Suprapubic skin (tissue), 4 donors: ENCODE measurements at places on chromosomes 3 and 15. TPM values are rescaled to one million over a fixed set of nuclear protein-coding genes. Genes with fewer than 3 reads are reported as not detected.
A peak's percentile ranks its signal among the peaks of the same experiment; 100 is the strongest.

GRCh38 chr3:170529346-170529745 is 56.5 kb downstream of the SLC7A14 start:
- H3K36me3 ChIP-seq = no peaks in the 10 kb centered on the region
- no peak for DNase-seq
- no peak overlapping the region for H3K27ac ChIP-seq
- peaks cover 6% of the 10 kb centered on the region for H3K4me1 ChIP-seq
- no peaks in the 10 kb centered on the region for H3K27me3 ChIP-seq

- no peak overlapping the region for H3K4me3 ChIP-seq
- H3K4me1 ChIP-seq = no peaks in the 10 kb centered on the region
- no peak for DNase-seq
- no peaks in the 10 kb centered on the region for H3K27me3 ChIP-seq
- H3K36me3 ChIP-seq = no peaks in the 10 kb centered on the region
- H3K27ac ChIP-seq = no peak overlapping the region
These were observed 466.9 kb upstream of the ROBO1 start for GRCh38 chr3:80234706-80235105.

DNA sequence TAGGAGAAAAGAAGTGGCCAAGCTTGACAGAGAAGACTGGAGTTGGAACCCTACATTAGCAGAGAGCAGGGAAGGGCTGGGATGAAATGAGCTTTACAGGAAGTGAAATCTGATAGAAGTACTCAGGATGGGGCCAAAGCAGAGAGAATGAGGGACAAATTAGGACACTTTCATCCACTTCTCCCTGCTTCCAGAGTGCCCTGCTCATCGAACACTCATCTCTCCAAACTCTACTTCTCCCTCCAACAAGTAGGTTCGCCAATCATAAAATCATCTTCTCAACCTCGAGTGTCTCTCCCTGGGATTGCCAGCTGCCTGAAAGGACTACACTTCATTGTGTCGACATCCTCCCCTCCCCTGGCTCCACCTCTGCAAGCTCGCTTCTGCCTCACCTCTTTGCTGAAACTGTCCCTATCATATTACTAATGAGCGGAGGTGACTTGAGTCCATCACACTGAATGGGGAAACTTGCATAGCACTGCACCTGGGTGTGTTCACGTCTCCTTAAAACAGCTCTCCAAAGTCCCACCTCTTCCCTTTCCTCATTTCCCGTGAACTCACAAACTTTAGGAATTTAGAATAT is 365.8 kb downstream of the FOXP1 start:
- H3K27ac ChIP-seq = no peak overlapping the region
- DNase-seq = no peak
- no peaks in the 10 kb centered on the region for H3K27me3 ChIP-seq
- H3K4me1 ChIP-seq = no peaks in the 10 kb centered on the region

GRCh38 chr3:10551139-10551538 is 45.8 kb upstream of the ATP2B2 start:
- DNase-seq = peak; percentile 48
- H3K4me3 ChIP-seq = no peak overlapping the region
- H3K4me1 ChIP-seq = peaks cover 21% of the 10 kb centered on the region
- peaks cover 3% of the 10 kb centered on the region for H3K27me3 ChIP-seq
- peak overlapping the region; percentile 26 for H3K27ac ChIP-seq
- H3K36me3 ChIP-seq = no peaks in the 10 kb centered on the region

The ITIH4 gene
- total RNA-seq = 12.2 TPM

The AGBL1 gene
- total RNA-seq = 0.23 TPM

The UNC13C gene
- 0.23 TPM for total RNA-seq

DNA sequence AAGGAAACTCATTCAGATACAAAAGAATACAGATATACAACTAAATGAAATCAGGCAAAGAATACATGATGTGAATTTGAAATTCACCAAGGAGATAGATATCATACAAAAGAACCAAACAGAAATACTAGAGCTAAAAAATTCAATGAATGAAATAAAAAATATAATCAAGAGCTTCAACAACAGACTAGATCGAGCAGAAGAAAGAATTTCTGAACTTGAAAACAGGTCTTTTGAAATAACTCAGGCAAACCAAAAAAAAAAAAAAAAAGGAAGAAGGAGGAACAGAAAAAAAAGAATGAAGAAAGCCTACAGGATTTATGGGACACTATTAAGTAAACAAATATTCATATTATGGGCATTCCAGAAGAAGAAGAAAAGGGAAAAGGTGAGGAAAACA is 137.8 kb downstream of the DMXL2 start:
- peaks cover 36% of the 10 kb centered on the region for H3K36me3 ChIP-seq
- H3K4me3 ChIP-seq = no peak overlapping the region
- no peak for DNase-seq
- H3K27ac ChIP-seq = no peak overlapping the region
- H3K4me1 ChIP-seq = no peaks in the 10 kb centered on the region

The OR5K4 gene
- total RNA-seq = not detected

DNA sequence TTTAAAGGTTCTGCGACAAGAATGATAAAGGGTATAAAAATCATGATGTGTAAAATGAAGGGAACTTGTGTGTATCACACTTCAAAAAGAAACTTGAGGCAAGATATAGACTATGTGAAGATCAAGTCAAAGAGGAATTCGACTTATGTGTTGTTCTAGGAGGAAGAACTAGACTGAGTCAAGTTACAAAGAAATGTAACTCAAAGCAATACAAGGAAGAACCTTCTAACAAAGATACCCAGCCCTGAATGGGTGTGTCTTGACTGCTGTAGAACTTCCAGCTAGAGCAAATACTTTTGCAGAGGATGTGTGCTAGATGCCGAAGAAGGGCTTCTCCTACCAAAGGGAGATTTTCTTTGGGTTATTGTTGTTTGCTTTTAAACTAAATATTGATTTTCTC is 2.4 kb downstream of the SLC49A4 start:
- H3K27me3 ChIP-seq = no peaks in the 10 kb centered on the region
- no peak overlapping the region for H3K4me3 ChIP-seq
- H3K36me3 ChIP-seq = no peaks in the 10 kb centered on the region
- peaks cover 66% of the 10 kb centered on the region for H3K4me1 ChIP-seq
- DNase-seq = no peak

The UBA5 gene
- total RNA-seq = 24.9 TPM

DNA sequence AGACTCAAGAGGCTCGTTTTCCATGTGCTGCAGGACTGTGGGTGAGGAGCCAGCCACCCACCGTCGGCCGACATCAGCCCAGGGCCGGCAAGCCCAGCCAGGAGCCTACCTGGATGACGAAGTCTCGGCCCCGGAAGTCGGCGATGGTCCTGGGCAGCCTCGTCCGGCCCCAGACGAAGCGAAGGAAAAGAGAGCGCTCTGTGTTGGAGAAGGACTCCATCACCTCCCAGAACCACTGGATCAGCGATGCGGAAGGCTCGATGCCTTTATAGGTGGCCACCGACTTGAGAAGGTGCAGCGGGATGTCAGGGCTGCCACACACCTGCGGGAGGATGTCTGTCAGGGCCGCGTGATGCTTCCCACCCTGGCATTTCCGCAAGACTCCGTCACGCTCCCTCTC is 13.8 kb upstream of the OCA2 start:
- H3K4me3 ChIP-seq = no peak overlapping the region
- H3K4me1 ChIP-seq = no peaks in the 10 kb centered on the region
- H3K27ac ChIP-seq = no peak overlapping the region
- peaks cover 67% of the 10 kb centered on the region for H3K36me3 ChIP-seq
- H3K27me3 ChIP-seq = no peaks in the 10 kb centered on the region

GRCh38 chr3:81958972-81959640 is 197.7 kb upstream of the GBE1 start:
- DNase-seq = no peak
- H3K27ac ChIP-seq = no peak overlapping the region
- H3K4me3 ChIP-seq = no peak overlapping the region
- H3K36me3 ChIP-seq = no peaks in the 10 kb centered on the region
- no peaks in the 10 kb centered on the region for H3K4me1 ChIP-seq
- H3K27me3 ChIP-seq = peaks cover 4% of the 10 kb centered on the region

The NR2C2 gene
- 53.9 TPM for total RNA-seq

The TIPIN gene
- 4.8 TPM for total RNA-seq

GRCh38 chr3:40387001-40387894 is at the start of gene ENTPD3:
Gene ENTPD3, plus strand, starts transcription at chr3:40387184. Its CDS starts 874 bp downstream, at chr3:40388058.
- H3K4me3 ChIP-seq = peak within 1 kb of the TSS; percentile 51
- DNase-seq = no peak
- peaks cover 13% of the 10 kb centered on the region for H3K4me1 ChIP-seq
- H3K27me3 ChIP-seq = no peaks in the 10 kb centered on the region
- no peaks in the 10 kb centered on the region for H3K36me3 ChIP-seq
- no peak within 1 kb of the TSS for H3K27ac ChIP-seq

- no peak overlapping the region for H3K27ac ChIP-seq
- peaks cover 3% of the 10 kb centered on the region for H3K4me1 ChIP-seq
- no peak overlapping the region for H3K4me3 ChIP-seq
- no peak for DNase-seq
- H3K36me3 ChIP-seq = no peaks in the 10 kb centered on the region
- H3K27me3 ChIP-seq = no peaks in the 10 kb centered on the region
These were observed 29.6 kb downstream of the ADCY5 start for GRCh38 chr3:123419181-123419849.

DNA sequence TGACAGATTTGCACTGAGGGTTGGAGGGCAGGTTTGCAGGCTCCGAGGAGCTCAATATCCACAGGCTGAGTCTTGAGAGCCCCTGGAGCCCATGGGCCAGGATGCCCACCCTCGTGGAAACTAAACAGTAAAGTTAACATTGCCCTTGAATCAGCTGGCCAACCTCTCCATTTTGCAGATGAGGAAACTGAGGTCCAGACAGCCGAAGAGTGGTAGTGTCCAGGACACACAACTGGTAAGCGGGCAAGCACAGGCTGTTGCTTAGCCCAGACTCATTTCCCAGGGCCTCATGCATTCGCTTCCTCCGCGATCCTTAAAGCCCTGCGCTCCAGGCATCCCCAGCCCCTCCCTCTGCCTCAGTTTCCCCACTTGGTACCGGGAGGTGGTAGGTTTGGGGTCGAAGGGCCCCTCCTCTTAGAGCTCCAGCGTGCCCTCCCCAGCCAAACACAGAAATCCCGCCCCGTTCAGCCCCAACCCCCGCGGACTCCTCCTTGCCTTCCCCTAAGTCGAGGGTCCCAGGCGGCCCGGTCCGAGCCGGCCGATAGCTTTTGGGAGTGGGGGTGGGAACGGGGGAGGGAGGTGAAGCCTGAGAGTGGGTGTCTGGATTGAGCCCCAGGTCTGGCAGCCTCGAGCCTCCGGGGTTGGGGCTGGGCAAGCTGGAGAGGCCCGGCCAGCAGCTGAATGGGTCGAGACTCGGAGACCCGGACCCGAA is 3.5 kb downstream of the PTH1R start:
- peaks cover 42% of the 10 kb centered on the region for H3K27me3 ChIP-seq
- peak overlapping the region; percentile 84 for H3K27ac ChIP-seq
- DNase-seq = no peak
- no peaks in the 10 kb centered on the region for H3K36me3 ChIP-seq

- H3K4me3 ChIP-seq = no peak overlapping the region
- H3K27ac ChIP-seq = no peak overlapping the region
- no peaks in the 10 kb centered on the region for H3K36me3 ChIP-seq
- H3K4me1 ChIP-seq = no peaks in the 10 kb centered on the region
- DNase-seq = no peak
These were observed 25.0 kb upstream of the KY start for GRCh38 chr3:134675726-134676256.

The ANKUB1 gene
- total RNA-seq = not detected

The MTHFS gene
- total RNA-seq = 10.9 TPM

DNA sequence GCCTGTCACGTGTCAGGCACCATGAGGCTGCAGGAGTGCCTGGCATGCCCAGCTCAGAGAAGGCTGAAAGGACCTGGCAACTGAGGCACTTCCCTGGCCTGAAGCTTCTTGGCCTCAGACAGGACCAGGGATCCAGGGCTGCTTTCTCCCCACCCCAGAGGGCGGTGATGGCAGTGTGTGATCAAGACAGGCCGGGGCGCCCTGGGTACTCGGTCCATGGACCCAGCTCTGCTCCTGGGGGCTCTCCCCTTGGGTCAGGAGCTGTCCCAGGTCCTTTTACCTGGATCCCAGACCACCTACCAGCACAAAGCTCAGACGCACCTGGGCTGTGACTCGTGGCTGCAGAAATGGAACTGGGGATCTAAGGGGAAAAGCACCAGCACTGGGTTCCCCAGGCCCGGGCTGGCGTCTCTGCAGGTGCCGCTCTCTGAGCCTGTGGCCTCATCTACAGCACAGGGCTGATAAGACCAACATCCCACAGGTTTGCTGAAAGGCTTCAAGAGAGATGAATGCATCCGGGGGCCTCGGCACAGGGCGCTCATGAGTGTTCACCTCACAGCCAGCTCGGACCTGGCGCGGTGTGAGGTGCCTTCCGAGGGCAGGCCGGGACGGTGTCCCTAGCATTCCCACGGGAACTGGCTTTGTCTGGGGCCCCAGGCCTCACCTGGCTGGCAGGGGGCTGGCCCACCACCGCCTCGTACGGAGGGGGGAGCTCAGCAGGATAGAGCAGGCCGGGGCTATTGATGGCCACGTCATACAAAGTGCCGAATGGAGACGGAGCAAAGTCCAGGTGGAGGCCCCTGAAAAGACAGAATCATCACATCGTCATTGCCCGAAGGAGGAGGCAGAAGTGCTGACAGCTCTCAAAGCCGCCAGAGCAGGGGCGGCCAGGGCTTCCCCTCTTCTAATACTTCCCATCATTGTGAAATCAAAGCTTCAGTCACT is 133.6 kb downstream of the NSMCE3 start:
- DNase-seq = peak; percentile 49
- H3K27me3 ChIP-seq = peaks cover 21% of the 10 kb centered on the region
- H3K4me1 ChIP-seq = peaks cover 6% of the 10 kb centered on the region
- no peak overlapping the region for H3K27ac ChIP-seq
- H3K4me3 ChIP-seq = no peak overlapping the region

GRCh38 chr3:195441476-195441991 is 1.3 kb downstream of the ACAP2 start:
- no peak for DNase-seq
- H3K4me3 ChIP-seq = peak overlapping the region; percentile 89
- no peaks in the 10 kb centered on the region for H3K27me3 ChIP-seq
- H3K4me1 ChIP-seq = peaks cover 37% of the 10 kb centered on the region

The CCK gene
- not detected for total RNA-seq

The GXYLT2 gene
- 3.1 TPM for total RNA-seq

- no peak overlapping the region for H3K4me3 ChIP-seq
- H3K36me3 ChIP-seq = no peaks in the 10 kb centered on the region
- H3K27ac ChIP-seq = no peak overlapping the region
- no peaks in the 10 kb centered on the region for H3K27me3 ChIP-seq
- no peaks in the 10 kb centered on the region for H3K4me1 ChIP-seq
- DNase-seq = no peak
These were observed 278.0 kb downstream of the UBE2E2 start for GRCh38 chr3:23481011-23481615.

- peaks cover 92% of the 10 kb centered on the region for H3K27me3 ChIP-seq
- H3K4me1 ChIP-seq = peaks cover 4% of the 10 kb centered on the region
- H3K36me3 ChIP-seq = no peaks in the 10 kb centered on the region
- no peak overlapping the region for H3K27ac ChIP-seq
- no peak for DNase-seq
These were observed 50.0 kb downstream of the ZIC4 start for GRCh38 chr3:147356145-147356908.

GRCh38 chr15:45869034-45869668 is 234.3 kb downstream of the SQOR start:
- peaks cover 10% of the 10 kb centered on the region for H3K4me1 ChIP-seq
- DNase-seq = no peak
- H3K36me3 ChIP-seq = no peaks in the 10 kb centered on the region
- no peak overlapping the region for H3K27ac ChIP-seq
